ENCODE measurements at places on chromosomes 5 and 9.

DNA sequence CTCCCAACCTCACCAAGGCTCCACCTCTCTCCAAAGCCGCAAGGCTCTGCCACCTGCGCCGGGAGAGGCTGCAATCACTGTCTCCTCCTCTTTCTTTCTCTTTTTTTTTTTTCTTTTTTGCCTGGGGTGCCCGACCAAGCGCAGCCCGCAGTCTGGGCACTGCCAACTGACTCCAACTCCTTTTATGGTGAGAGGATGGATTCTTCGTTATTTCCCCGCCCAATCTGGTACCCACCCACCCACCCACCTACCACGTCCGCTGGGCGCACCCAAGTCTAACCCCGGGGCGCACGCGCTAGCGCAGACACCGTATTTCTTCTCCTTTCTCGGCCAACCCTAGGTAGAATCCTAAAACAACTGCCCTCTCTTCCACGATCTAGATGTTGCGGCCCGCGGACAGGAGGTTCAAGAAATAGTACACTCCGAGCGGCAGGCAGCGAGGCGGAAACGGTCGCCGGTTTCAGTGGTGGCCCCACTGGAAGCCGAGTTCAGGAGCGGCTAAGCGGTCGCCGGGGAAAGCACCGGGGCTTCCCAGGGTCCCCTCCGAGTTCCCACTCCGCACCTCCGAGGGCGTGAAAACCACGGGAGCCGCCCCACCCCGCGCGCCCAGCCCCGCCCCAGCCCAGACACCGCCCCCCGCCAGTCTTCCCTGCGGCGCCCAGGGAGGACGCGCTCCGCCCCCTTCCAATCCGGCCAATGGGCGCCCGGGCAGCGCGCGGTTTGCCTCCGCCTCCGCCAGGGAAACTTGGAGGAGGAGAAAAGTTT is 385 bp upstream of the PTGER4 start:
- peak; percentile 94 for DNase-seq

GRCh38 chr5:11619339-11620024 is 284.8 kb downstream of the CTNND2 start:
- peak; percentile 8 for DNase-seq

DNA sequence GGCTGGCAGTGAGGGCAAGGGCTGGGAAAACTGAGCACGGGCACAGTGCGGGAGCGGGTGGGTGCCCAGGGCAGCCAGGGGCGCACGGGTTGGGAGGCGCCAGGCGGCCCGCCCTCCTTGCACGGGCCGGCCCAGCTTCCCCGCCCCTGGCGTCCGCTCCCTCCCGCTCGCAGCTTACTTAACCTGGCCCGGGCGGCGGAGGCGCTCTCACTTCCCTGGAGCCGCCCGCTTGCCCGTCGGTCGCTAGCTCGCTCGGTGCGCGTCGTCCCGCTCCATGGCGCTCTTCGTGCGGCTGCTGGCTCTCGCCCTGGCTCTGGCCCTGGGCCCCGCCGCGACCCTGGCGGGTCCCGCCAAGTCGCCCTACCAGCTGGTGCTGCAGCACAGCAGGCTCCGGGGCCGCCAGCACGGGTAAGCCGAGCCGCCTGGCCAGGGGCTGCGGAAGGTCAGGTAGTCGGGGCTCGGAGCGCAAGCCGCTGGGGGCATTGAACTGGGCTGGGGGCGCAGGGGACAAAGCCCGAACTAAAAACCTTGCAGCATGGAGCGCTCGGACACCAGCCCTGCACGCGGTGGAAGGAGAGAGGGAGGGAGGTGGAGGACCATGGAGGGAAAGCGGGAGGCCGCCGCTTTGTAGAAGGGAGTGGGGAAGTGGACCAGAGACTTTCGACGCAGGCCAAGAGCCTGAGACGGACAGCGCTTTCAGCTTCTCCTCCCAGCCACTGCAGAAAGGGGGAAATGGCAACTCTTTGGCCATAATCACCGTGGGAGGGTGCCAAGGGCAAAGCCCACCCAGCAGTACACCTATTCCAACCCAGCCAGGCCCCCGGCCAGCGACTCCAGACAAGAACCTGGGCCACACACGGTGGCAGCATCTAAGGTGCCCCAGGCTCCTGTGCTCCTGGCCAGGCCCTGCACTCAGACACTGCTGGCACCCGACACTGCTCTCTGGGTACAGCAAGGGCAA is at the start of gene TGFBI:
TSS of gene TGFBI (plus strand) at position 207 of the 961 bp plus-strand sequence. CDS start at position 275, 68 bp downstream.
- DNase-seq = peak; percentile 84

DNA sequence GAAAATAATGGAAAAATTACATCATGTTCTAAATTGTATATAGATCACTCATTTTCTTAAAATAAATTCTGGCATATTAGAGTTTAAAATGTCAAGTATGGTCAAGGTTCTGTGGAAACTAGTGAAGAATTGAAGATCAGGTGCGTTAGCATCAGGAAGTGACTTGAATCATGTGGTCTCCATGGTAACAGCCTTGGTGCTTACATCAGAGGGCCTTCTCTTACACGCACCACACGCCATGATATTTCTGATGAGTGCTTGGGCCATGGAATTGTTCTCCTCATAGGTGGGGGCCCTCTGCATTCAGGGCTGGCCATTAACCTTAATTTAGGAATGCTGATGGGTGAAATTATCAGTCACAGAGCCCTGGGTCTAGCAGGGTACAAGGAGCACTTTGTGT is 288.1 kb upstream of the EFNA5 start:
- DNase-seq = no peak

GRCh38 chr5:53084546-53085255 is 24.9 kb downstream of the MOCS2 start:
- DNase-seq = no peak

GRCh38 chr9:2107906-2108451 is 92.8 kb downstream of the SMARCA2 start:
- no peak for DNase-seq

- DNase-seq = no peak
Measured at GRCh38 chr5:144487761-144488160, 317.1 kb downstream of the KCTD16 start.

GRCh38 chr5:72380492-72381274 is 60.5 kb downstream of the PTCD2 start:
- peak; percentile 44 for DNase-seq

DNA sequence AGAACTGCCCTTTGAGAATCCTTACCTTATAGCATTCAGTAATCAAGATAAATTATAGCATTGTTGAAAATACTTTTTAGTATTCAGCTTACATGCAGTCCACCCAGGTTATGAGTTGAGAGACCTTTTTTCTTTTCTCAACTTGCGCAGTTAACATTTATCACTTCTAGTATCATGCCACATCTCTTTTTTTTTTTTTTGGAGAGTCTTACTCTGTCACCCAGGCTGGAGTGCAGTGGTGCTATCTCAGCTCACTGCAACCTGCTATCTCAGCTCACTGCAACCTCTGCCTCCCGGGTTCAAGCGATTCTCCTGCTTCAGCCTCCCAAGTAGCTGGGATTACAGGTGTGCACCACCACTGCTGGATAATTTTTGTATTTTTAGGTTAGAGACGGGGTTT is 29.0 kb downstream of the LRRC70 start:
- DNase-seq = no peak

Measured in ELR (cell line).